ENCODE measurements at places on chromosomes 6 and 20. TPM values are rescaled to one million over a fixed set of nuclear protein-coding genes. Genes with fewer than 3 reads are reported as not detected.

The RIMS1 gene
- 10.6 TPM for total RNA-seq

The ATAT1 gene
- 2.3 TPM for total RNA-seq

The RAD21L1 gene
- total RNA-seq: not detected

The MOXD1 gene
- 528 TPM for total RNA-seq

The TP53TG5 gene
- not detected for total RNA-seq

GRCh38 chr20:44398335-44398734, 42.8 kb downstream of the HNF4A start:
- DNase-seq: peak; percentile 91

DNA sequence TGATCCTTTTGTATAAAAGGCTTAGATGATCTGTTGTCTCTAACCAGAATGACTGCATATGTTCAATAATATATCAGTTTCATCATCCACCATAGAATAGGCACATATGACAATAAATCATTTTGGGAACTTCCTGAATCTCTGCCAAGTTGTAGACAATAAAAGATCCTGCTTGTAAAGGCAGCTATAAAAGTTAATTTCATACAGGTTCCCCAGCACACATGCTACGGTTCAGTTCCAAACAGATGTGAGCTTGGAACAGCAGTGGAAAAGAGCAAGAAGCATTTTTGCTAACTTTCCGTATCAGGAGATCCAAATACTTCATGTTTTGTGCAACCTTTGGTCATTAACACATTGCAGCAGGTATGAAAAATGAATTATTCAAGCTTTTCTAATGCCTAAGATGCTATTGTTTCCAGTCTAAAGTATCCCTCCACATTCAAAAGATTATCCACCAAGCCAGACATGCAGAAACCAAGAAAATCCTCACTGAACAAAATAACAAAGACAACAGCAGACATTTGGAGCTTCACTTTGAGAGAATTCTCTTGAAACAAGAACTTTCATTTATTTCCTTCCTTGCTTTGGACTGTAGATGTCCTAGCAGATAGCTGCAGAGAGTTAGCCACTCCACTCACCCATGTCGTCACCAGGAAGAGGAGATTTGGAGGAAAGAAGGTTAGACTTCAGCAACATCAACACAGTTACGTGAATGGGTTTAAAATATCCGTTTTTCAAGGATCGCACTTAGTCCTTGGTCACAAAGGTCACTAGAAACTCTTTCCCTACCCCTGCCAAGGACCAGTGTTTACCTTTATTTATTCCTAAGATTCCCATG, 453.5 kb upstream of the JARID2 start:
- DNase-seq: no peak

DNA sequence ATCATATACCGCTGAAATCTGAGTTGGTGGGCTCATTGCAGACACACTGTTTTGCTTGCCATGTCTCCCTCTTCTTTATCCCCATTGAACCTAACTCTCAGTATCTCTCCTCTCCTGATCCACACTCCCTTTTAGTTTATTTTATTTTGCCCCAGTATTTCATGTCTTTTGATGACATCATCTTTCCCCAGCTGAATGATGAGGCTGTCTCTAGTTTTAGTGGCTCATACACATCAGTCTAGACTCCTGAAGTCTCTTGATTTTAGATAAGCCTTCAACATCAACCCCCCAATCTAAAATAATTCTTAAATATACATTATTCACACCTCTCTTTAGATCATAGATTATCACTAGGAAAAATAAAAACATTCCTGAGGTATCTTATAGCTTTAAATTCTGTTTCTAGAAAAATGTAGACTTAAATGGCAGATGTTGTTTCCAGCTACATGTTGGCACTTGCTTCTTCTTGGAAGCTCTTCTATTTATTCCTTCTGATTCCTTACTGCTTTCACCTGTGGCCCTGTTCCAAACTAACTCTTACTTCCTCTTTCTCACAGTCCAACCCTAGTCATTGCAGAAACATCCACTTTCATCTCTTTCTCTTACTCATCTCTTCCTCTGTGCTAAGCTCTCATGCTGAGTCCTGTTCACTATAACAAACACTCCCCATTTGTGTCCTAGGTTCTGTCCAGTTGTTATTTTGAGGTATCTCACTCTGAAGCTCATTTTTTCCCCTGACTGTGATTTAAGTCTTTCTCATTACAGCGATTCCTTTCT, 191.9 kb upstream of the SLC35B3 start:
- DNase-seq: peak; percentile 50

- DNase-seq: no peak
Measured at GRCh38 chr6:41640426-41640825, 2.2 kb downstream of the MDFI start.

DNA sequence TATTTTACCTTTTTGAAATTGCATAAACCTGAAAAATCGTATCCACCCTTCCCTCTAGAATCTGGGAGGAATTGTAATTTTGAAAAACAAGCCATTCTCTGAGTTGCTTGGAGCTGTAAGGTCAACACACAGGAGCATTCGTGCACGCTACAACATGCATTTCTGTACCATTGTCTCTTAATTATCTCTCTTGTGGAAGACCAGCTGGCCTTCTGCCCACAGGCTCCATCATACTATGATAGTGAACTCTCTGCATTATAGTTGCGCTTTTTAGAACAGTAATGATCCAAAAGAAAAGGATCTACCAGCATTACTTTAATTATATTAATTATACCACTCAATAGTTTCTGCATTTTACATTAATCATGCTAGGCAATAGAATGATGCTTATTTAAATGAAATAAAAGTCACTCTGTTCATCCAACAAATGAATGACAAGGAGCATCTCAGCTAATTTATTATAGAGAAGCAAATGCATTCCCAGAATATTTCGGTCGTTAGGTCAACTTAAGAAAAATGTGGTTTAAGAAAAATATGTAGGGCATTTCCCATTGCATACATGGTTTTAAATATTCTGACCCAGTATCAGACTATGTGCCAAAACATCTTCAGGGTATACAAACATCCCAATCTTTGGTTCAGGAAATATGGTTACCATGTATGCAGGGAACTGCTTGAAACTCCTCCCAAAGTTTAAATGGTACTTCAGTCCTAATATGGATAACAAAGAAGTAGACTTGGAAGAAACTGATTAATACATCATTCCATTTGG, 263.5 kb downstream of the TFAP2A start:
- DNase-seq: no peak

GRCh38 chr20:44222633-44223368, 12.2 kb upstream of the OSER1 start:
- no peak for DNase-seq

- DNase-seq: no peak
Measured at GRCh38 chr6:150159757-150160156, 16.9 kb downstream of the PPP1R14C start.

All from GM23248 (cell line).